T-cell (primary cell): ENCODE measurements at places on chromosomes 4 and X. TPM values are rescaled to one million over a fixed set of nuclear protein-coding genes. Genes with fewer than 3 reads are reported as not detected.

The ANAPC4 gene
- 45.9 TPM for total RNA-seq

The ATP5ME gene
- 145 TPM for total RNA-seq

The IL2 gene
- total RNA-seq: 2.7 TPM

The GATA1 gene
- 0.44 TPM for total RNA-seq

The UCP1 gene
- not detected for total RNA-seq

The EGF gene
- not detected for total RNA-seq
